NCI-H748 treated with DMSO at 0.1 percent for 48 hours (cell line): ENCODE measurements at places on chromosomes 3 and 15.

DNA sequence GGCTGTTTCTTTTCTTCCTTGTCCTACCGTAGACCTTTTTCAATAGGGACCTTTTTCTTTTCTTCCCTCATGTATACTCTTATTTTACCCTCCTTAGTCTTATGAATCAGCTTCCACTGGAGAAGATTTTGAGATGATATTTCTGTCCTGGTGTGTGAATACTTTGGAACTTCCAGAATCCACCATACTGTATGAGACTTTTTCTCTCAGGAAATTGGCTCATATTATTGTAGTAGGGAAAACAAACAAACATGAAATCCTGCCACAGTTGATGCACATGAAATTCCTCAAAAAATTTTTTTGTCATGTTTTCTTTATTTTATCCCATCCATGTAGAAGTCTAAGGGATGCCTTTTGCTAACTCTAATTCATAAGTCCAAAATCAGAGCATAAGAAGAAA, 289.3 kb upstream of the PLSCR5 start:
- DNase-seq, result no peak

- DNase-seq, result no peak
Observed at GRCh38 chr3:127753898-127754410, 68.4 kb downstream of the MGLL start.

DNA sequence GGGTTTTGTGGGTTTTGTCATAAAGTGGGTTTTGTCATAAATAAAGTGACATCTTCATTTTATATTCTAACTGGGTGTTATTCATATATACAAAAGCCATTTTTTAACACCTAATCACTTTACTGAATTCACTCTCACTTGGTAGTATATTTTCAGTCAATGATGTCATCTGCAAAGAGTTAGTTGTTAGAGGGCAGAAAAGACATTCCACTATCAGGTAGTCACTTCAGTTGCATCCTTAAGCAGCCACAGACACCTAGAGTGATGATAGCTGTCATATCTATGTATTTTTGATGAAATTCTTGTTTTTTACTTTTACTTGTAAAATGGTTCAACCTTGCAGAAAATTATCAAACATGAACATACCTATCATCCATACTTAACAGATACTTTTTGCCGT, 89.0 kb downstream of the DHX36 start:
- DNase-seq, result no peak

GRCh38 chr3:154734468-154734867, 304.5 kb upstream of the GPR149 start:
- DNase-seq, result no peak

- peak; percentile 7 for DNase-seq
Observed at GRCh38 chr3:16945330-16945729, 60.6 kb downstream of the PLCL2 start.

GRCh38 chr3:59547874-59548273, 498.0 kb upstream of the CFAP20DC start:
- no peak for DNase-seq

DNA sequence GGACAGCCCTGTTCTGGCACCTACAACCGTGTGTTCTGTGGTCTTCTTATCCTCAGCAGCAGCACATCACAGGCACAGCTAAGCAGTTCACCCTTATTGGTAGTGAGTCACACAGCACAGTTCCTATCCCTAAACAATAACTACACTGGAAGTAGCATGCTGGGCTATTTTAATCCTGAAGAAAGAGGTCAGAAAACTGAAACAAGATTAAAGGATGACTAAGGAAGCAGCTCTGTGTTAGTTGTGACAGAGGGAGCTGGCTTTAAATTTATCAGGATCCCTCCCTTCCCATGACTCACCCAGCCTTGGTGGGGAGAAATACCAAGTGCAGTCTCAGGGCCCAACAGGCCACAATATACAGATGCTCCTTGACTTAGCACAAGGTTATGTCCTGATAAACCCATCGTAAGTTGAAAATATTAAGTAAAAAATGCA, 144.3 kb downstream of the ERC2 start:
- no peak for DNase-seq

DNA sequence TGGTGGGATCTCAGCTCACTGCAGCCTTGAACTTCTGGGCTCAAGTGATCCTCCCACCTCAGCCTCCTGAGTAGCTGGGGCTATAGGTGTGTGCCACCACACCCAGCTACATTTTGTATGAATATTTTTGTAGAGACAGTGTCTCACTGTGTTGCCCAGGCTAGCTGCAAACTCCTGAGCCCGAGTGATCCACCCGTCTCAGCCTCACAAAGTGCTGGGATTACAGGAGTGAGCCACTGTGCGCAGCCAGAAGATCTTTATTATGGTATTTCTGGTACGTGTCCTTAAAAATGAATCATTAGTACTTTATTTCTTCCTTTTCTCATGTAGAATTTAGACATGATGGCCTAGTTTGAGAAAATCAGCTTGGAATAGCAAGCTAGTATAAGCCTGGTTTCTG, 153.3 kb downstream of the BCHE start:
- DNase-seq, result no peak

DNA sequence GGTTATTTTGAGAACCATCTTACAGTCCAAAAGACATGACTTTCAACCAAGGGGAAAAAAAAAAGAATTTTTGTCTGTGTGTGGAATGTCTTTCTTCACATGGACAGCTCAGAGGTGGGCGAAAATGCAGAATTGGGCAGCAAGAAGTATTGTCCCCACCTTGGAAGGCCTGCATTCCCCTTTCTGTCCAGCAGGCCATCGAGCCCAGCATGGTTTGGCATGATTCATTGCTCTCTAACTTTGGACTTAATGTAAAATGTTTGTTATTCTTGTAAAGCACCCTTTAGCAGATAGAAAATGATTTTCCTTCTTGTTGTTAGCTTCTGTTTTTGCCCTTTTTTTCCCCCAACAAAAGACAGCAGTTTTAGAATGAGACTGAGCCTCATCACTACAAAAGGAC, 12.4 kb downstream of the MYO1E start:
- no peak for DNase-seq

- DNase-seq, result no peak
Observed at GRCh38 chr15:49134683-49135341, 20.6 kb downstream of the COPS2 start.

- DNase-seq, result no peak
Observed at GRCh38 chr15:78085928-78086327, 6.4 kb upstream of the SH2D7 start.

DNA sequence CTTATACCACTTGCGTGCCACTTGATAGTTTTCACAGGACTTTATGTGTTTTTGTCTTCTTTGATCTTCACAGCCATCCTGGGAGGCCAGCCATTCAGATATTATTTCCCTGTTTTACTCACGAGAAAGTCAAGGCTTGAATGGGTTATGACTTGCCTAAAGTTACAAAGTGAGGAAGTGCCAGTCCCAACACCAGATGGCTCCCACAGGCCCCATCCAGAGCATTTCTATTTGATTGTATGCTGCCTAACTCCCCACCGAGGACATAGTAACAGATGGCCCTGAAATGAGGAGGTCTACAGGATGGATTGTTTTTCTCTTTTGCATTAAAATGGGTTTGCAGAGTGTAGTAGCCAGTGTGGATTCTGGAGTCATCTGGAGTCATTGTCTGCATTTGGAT, 74.5 kb downstream of the SPTSSB start:
- DNase-seq, result no peak

GRCh38 chr15:66068801-66069200, 184.7 kb downstream of the MEGF11 start:
- DNase-seq, result no peak

GRCh38 chr3:36543276-36543997, 163.1 kb downstream of the STAC start:
- no peak for DNase-seq

DNA sequence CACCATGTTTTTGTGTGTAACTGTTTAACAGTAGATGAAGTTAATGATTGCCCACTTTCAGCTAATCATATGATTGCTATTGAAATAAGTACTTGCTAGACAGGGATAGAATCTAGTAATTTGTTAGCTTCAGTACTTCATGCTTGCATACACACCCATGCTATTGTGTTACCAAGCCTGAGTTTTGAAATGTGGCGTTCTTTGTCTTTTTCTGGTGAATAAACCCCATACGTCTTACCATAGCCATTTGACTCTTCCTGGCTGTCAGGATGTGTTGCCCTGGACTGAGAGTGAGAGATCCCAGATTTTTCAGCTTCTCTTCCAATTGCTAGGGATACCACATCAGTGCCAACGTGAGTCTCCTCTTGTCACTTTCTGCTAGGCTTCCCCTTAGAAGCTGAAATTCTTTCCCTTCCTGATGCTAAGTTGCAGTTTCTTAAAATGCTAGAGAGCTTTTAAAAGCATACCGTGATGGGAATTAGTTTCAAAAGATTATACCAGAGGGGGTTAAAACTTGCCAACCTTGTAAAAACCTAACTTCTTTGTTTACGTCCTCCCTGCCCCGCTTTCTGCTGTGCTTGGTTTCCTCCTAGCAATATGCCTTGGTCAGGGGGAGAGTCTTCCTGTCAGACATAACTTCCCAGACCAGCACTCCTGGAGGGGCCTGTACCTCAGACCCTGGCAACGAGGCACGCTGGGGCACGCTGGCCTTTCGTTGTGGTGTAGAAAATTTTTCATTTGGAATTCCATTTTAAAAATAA, 62.9 kb upstream of the ULK4 start:
- no peak for DNase-seq

GRCh38 chr3:146128939-146129338, 32.0 kb downstream of the PLOD2 start:
- DNase-seq, result no peak

GRCh38 chr3:13032206-13032605, 41.0 kb downstream of the IQSEC1 start:
- DNase-seq, result no peak

GRCh38 chr3:22319446-22319845, 568.4 kb upstream of the ZNF385D start:
- no peak for DNase-seq

GRCh38 chr3:137108699-137109440, 151.1 kb downstream of the IL20RB start:
- no peak for DNase-seq

- no peak for DNase-seq
Observed at GRCh38 chr3:12308517-12308916, 19.6 kb downstream of the PPARG start.

- no peak for DNase-seq
Observed at GRCh38 chr3:40178012-40178594, 131.4 kb upstream of the EIF1B start.

- no peak for DNase-seq
Observed at GRCh38 chr3:133853063-133853924, 42.4 kb downstream of the RAB6B start.

GRCh38 chr3:14946739-14947099, 664 bp upstream of the NR2C2 start:
- no peak for DNase-seq

GRCh38 chr3:85244091-85244490, 285.3 kb downstream of the CADM2 start:
- no peak for DNase-seq

- DNase-seq, result no peak
Observed at GRCh38 chr3:160956785-160957184, 148.4 kb downstream of the B3GALNT1 start.

GRCh38 chr3:103195216-103195615, 760.4 kb downstream of the ZPLD1 start:
- no peak for DNase-seq

GRCh38 chr3:141482245-141482922, 4.4 kb upstream of the RASA2 start:
- no peak for DNase-seq

DNA sequence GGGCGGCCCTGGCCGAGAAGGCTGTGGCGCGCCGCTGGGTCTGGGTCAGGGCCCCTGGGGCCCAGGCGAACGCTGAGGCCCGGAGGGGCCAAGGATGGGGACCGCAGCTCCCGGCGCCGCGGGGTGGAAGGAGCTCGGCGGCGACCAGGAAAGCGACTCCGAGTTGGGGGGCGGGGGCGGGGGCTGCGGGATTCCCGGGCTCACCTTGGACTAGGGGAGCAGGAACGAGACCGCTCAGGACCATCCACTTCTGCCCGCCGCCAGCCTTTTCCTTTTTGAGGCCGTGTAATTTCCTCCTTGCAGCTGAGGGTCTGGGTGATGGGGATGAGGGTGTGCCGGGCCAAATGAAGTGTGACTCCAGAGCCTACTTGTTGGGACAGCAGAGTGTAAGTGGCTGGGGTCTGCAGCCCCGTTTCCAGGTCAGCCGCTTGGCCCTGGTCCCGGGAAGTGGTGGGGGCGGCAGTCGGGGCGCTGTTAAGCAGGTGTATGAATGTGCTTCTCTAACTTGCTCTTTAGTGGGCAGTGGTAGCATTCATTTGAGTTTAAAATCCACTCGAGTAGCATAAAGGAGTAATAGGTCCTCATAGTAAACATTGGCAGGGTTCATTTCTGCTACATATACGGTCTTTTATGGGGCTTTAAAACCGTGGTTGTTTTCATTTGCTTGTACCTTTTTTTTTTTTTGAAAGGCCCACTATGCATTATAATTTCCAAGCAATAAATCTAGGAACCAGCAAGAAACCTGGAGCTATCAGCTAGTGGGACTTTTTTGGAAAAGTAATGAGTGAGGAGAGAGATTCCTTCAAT, 717 bp downstream of the PXK start:
- DNase-seq, result peak; percentile 5

- no peak for DNase-seq
Observed at GRCh38 chr3:153673853-153674252, 447.3 kb upstream of the ARHGEF26 start.
